Smooth muscle cell of the coronary artery (primary cell): ENCODE measurements at places on chromosomes 6 and 20. TPM values are rescaled to one million over a fixed set of nuclear protein-coding genes. Genes with fewer than 3 reads are reported as not detected.

The ADGRF5 gene
- total RNA-seq: 0.23 and 5.1 TPM in 2 replicates

The TSPO2 gene
- not detected in 2 replicates for total RNA-seq

The VTA1 gene
- 23.6 and 30.9 TPM in 2 replicates for total RNA-seq

The TGM3 gene
- total RNA-seq: not detected in 2 replicates

The FBXO5 gene
- total RNA-seq: 0.82 and 5.5 TPM in 2 replicates

The SLC17A1 gene
- not detected in 2 replicates for total RNA-seq

The C6orf163 gene
- total RNA-seq: 0.83 and 0.94 TPM in 2 replicates

The WASF1 gene
- 4.7 and 5.2 TPM in 2 replicates for total RNA-seq

The CDKN1A gene
- 268 and 362 TPM in 2 replicates for total RNA-seq

The IFNGR1 gene
- total RNA-seq: 45.0 and 84.0 TPM in 2 replicates

The MAPK13 gene
- 2.4 and 10.1 TPM in 2 replicates for total RNA-seq

The PXMP4 gene
- total RNA-seq: 4.5 and 9.1 TPM in 2 replicates

The EEF1A2 gene
- 0.47 and 2.5 TPM in 2 replicates for total RNA-seq

The KHDC1L gene
- total RNA-seq: not detected in 2 replicates

The LBP gene
- total RNA-seq: 0.59 TPM in 1 of 2 replicates, not detected in the other

The PDCD2 gene
- 23.1 and 38.6 TPM in 2 replicates for total RNA-seq

The SLC13A3 gene
- total RNA-seq: 0.83 and 1.3 TPM in 2 replicates

The CGAS gene
- total RNA-seq: 1.1 and 3.7 TPM in 2 replicates

The BFSP1 gene
- total RNA-seq: 0.35 and 2.5 TPM in 2 replicates

The OR2H1 gene
- total RNA-seq: not detected in 2 replicates

The RIMS4 gene
- total RNA-seq: 0.53 and 0.59 TPM in 2 replicates

The MLIP gene
- total RNA-seq: not detected in 2 replicates

The TREM1 gene
- 1.5 TPM in 1 of 2 replicates, not detected in the other for total RNA-seq

The FABP7 gene
- total RNA-seq: not detected in 2 replicates

The FARS2 gene
- total RNA-seq: 27.1 and 39.8 TPM in 2 replicates

The HLA-DRB1 gene
- 0.12 TPM in 1 of 2 replicates, not detected in the other for total RNA-seq

The SRMS gene
- not detected in 2 replicates for total RNA-seq

The LPA gene
- not detected in 2 replicates for total RNA-seq

The TFAP2A gene
- 0.23 and 1.1 TPM in 2 replicates for total RNA-seq

The GSTA3 gene
- total RNA-seq: not detected in 2 replicates

The GSTA2 gene
- not detected in 2 replicates for total RNA-seq

The RPS6KA2 gene
- 96.3 and 104 TPM in 2 replicates for total RNA-seq

The NKX2-4 gene
- under 0.01 TPM in 1 of 2 replicates, not detected in the other for total RNA-seq

The SDCBP2 gene
- 0.35 and 1.8 TPM in 2 replicates for total RNA-seq

The HSPA1L gene
- 0.98 and 4.1 TPM in 2 replicates for total RNA-seq

The MYCT1 gene
- 0.47 and 9.5 TPM in 2 replicates for total RNA-seq

The SNX14 gene
- 98.4 and 171 TPM in 2 replicates for total RNA-seq

The TRIM40 gene
- under 0.01 TPM in 1 of 2 replicates, not detected in the other for total RNA-seq

The TBXT gene
- total RNA-seq: not detected in 2 replicates

The TREML2 gene
- not detected in 2 replicates for total RNA-seq

The PRDM13 gene
- not detected in 2 replicates for total RNA-seq

The RAMACL gene
- total RNA-seq: 0.98 and 1.1 TPM in 2 replicates

The METTL24 gene
- 0.38 and 0.59 TPM in 2 replicates for total RNA-seq

The SLC17A4 gene
- total RNA-seq: not detected in 2 replicates

The GUCA1A gene
- total RNA-seq: 0.45 TPM in 1 of 2 replicates, not detected in the other

The AIF1 gene
- total RNA-seq: not detected in 2 replicates

The EMILIN3 gene
- under 0.01 TPM in 1 of 2 replicates, not detected in the other for total RNA-seq

The TPX2 gene
- 1.2 and 40.1 TPM in 2 replicates for total RNA-seq

The IL20RA gene
- 0.12 TPM in 1 of 2 replicates, not detected in the other for total RNA-seq

The DCDC2 gene
- 0.15 TPM in 1 of 2 replicates, not detected in the other for total RNA-seq

The EYS gene
- total RNA-seq: under 0.01 TPM in 1 of 2 replicates, not detected in the other

The PHACTR1 gene
- 0.08 and 2.3 TPM in 2 replicates for total RNA-seq

The UBE3D gene
- total RNA-seq: 4.7 and 5.5 TPM in 2 replicates

The NINL gene
- 6.0 and 6.7 TPM in 2 replicates for total RNA-seq

The HLA-A gene
- total RNA-seq: 455 and 497 TPM in 2 replicates

The ADGB gene
- total RNA-seq: not detected in 2 replicates

The PRRT1 gene
- 0.08 and 0.12 TPM in 2 replicates for total RNA-seq

The CALHM6 gene
- 0.23 and 0.90 TPM in 2 replicates for total RNA-seq
